Eye (tissue), 1 donor: ENCODE measurements at places on chromosomes 11 and 22.
A peak's percentile ranks its signal among the peaks of the same experiment; 100 is the strongest.

DNA sequence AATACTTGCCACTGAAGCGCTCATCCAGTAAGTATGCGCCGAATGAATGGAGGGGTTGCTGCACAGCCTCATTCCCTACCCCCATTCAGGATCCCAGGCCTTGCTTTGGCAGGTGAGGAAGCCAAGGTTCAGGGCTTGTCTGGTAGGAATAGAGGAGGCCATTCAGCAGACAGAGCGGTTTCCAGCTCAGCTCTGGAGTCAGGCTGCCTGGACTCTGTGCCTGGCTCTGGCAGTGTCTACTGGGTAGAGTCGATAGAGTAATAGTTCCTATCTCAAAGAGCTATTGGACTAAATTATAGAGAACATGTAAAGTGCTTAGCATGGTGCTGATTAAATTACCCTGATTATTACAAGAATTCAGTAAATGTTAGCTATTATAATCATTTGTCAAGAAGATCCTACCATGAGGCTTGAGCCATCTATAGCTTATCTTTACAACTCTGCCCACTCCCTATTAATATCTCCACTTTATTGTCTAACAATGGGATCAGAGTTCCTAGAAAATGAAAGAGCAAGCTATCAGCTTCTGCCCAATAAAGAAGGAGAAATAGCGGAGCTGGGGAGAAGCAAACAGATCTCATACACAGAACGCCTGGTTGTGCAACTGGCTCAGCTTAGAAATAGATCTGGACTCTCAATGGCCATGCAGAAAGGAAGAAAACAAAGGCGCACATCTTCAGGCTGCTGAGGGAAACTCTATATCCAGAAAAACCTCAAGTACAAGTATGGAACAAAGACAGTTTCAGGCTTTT, 6.6 kb upstream of the SNX32 start:
- DNase-seq = no peak

- no peak for DNase-seq
Observed at GRCh38 chr11:96538104-96538503, 148.3 kb downstream of the JRKL start.

GRCh38 chr11:34537636-34538035, 24.0 kb upstream of the ELF5 start:
- no peak for DNase-seq

DNA sequence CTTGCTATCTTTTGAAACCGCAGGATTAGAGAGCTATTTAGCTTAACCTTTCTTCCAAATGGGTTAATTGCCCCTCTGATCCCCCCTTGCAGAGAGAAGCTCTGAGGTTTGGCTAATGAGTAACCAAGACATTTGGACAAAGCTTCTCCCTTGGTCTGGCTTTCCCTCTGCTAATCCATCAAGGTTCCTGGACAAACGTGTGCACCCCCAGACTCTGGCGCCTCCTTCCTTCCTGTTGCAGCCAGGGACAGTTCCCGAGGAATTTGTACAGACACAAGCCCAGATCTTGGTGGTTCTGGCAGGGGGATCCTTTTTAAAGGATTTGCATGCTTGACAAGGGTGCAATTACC, 1.6 kb downstream of the KIAA1671 start:
- peak; percentile 36 for DNase-seq

DNA sequence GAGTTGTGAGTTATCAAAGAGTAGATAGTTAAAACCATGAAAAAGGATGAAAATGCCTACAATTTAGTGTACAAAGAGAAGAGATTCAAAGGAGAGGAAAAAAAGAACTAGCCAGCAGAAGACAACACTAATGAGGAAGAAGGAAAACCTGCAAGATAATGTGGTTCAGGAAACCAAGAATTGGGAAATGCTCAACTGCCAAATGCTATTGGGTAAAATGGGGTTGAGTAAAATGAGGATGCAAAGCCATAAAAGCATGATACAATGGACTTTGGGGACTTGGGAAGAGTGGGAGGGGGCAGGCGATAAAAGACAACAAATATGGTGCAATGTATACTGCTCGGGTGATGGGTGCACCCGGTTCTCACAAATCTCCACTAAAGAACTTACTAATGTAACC, 7.6 kb upstream of the OR52K2 start:
- DNase-seq = no peak

GRCh38 chr11:67372993-67373647, at the start of gene CLCF1:
Gene CLCF1 (minus strand): TSS chr11:67373598. CDS start chr11:67373539, 59 bp downstream.
- peak; percentile 87 for DNase-seq

GRCh38 chr22:24595228-24595627, 2.4 kb upstream of the LRRC75B start:
- no peak for DNase-seq

GRCh38 chr11:75654314-75654713, 14.5 kb downstream of the MAP6 start:
- no peak for DNase-seq

GRCh38 chr11:119161871-119162270, 6.7 kb upstream of the NLRX1 start:
- no peak for DNase-seq

GRCh38 chr11:74948546-74948897, 369 bp downstream of the XRRA1 start:
- DNase-seq = no peak

DNA sequence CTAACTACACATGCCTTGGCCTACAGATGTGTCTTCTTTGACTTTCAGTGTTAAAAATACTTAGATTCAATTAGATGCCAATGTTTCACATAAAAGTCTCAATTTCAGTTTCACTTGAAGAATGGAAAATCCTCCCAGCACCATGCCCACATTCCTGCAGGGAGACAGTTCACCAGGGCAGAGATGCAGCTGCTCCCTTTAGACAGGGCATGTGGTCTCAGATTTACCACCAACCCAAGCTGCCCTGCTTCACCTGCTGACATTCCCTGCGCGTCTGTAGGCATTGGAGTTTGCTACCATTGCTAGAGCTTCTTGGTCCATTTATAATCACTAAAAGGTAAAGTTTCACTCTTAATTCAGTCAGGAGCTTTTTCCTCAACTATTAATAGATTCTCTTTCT, 113.9 kb downstream of the ARFGAP2 start:
- no peak for DNase-seq

DNA sequence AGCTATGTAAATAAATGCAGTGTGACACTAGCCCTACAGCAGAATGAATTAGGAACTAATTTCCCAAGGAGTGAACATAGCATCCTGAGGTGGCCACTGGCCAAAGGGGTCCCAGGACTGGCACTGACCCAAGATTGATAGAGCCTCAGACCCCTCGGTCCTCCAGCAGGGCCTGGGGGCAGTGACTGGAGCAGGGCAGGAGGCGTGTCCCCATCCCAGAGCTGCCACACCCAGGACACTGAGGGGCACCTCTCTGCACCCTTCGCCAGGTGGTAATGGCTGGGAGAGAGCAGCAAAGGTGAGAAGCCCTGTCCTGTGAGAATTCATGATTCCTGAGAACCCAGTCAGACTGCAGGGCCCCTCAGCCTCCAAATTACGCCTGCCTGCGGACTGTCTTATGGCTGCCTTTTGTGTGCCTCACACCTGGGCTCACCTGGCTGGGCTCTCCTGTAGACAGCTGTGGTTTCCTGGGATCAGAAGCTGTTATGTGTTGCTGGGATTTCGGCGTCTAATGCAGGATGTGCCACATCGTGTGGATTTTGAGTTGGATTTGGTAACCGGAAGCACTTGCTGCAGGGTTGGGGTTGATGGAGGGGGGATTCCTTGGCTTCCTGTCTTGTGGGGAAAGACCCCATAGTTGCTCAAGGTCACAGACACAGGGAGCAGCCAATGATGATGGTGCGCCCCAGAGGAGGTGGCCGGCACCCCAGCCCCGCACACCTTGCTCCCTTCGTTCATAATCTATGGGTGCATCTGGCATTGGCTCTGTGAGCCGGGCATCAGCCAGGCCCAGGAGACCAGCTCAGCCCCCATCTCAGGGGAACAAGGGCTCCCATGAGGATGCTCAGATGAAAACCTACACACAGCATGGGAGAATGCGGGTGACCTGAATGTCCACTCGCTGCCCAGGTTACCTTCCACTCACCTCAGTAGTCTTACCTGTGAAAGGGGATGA, 582.9 kb downstream of the BRD1 start:
- no peak for DNase-seq

DNA sequence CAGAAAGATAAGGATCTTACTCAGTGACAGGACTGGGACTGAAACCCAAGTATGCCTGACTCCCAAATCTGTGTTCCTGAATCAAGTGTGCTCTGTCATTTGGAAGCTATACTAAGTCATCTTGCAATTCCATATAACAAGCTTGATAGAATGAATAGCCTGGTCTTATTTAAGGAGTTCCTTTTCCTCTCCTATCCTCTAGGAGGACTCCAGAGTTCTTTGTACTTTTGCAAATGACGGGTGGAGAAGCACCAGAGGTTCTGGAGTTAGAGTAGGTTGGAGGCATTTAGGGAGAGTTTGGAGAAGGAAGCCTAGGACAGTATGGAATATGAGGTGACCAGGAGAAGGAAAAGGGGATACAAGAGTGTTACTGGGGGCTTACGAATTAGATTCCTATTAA, 92.9 kb upstream of the RCN1 start:
- no peak for DNase-seq

DNA sequence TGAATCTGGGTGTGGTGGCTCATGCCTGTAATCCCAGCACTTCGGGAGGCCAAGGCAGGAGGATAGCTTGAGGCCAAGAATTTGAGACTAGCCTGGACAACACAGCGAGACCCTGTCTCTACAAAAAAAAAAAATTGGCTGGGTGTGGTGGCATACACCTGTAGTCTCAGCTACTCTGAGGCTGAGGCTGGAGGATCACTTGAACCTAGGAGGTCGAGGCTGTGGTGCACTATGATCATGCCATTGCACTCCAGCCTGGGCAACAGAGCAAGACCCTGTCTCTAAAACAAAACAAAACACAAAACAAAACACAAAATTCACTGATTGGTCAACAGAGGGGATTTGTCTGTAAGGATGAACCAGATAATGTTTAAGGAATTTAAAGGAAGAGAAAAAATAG, 113.7 kb downstream of the STIM1 start:
- no peak for DNase-seq

- DNase-seq = peak; percentile 85
Observed at GRCh38 chr22:31122532-31123291, at the start of gene INPP5J. Gene INPP5J (plus strand): TSS chr22:31122966. CDS start chr22:31123015, 49 bp downstream.

GRCh38 chr11:3609416-3610265, 32.2 kb downstream of the ART5 start:
- peak; percentile 74 for DNase-seq

DNA sequence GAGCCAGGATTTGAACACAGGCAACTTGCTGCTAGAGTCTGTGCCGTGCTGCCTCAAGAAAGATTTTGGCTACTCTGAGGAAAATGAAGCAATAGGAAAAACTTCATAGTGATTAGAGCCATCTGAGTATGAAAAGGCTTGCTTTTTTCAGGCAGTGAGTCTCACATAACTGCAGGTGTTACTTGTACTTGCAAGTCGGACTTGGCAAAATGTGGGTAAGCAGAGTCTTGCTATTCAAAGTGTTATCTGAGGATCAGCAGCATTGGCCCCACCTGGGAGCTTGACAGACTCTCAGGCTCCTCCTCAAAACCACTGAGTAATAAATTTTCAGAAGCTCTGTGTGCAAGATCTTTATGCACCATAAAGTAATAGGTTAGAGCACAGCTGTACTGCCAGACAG, 18.1 kb downstream of the RNF141 start:
- DNase-seq = no peak

- DNase-seq = peak; percentile 90
Observed at GRCh38 chr11:58927393-58928106, 11.7 kb upstream of the GLYATL1 start.

DNA sequence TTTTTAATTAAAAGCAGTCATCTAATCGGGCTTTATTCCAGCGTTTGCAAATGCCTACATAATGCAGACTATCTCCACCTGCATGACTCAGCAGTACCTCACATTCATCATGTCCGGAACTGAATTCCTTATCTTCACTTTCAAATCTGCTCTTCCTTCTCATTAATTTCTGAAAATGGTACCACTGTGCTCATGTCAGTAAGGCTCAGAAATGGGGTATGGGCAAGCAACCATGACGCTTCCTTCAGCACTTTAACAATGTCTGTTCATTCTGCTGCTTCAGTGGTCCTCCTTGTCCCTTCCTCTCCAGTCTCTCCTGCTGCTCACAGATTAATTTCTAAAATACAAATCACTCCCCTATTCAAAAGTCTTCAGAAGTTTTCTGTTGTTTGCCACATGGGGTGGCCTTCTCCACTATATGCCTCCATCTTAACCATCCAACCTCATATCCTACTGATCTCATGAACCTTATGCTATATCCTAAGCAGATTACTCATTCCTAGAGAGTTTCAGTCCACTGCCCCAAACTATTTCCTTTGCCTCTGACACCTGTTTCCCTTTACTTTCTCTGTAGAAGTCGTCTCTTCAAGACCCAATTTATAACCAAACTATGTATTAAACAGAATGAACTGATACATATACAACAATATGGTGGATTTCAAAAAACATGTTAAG, 7.0 kb downstream of the GTF2H1 start:
- DNase-seq = no peak

DNA sequence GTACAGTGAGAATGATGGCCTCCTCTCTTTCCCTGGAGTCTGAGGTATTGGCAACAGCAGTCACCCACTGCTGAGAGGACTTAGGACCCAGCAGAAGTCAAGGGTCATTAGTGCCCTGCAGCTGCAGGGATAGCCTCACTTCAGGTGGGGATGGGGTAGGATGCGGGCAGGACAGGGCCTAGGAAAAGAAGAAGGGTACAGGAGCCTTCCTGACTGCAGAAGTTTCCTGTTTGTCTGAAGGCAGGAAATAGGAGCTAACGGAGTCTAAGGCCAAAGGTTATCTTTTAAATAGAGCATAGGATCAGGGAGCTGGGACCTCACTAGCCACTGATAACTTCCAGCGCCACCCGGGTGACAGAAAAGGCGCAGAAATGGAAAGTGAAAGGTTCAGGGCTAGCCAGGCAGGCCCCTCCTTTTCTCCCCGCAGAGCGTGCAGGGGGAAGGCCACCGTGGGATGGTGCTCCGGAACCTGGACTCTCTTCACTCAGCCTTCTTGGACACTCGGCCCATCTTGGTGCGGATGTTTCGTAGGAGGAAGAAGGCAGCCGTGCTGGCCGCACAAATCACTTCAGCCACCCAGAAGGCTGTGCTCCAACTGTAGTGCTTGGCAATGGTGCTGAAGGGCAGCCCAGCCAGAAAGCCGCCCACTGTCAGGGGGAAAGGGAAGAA, 6.0 kb downstream of the TRAPPC4 start:
- DNase-seq = no peak

- no peak for DNase-seq
Observed at GRCh38 chr11:61119055-61119454, 16.8 kb downstream of the CD5 start.

DNA sequence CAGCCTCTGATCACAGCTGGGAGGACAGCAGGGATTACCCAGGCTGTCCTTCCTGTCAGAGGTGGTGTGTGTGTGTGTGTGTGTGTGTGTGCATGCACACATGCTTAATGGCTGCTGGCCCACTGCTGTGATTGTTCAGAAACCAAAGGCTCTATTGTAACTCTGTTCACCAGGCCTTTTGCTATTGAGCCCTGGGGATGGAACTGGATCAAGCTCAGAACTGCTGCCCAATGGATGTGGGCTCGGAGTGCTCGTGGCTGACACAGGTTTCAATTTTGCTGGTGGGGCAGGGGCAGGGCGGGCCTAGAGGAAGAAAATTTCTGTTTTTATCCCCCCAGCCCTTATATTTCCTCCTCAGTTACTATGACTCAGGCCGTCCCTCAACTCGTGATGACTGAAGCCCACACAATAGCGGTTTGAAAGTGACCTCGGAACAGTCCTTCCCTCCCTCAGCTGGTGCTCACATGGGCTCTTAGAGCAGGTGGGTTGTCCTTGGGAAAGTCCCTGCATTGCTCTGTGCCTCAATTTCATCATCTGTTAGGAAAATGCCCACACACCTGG, 359.3 kb downstream of the TENM4 start:
- DNase-seq = no peak
